ENCODE measurements at places on chromosomes 2 and 18.
A peak's percentile ranks its signal among the peaks of the same experiment; 100 is the strongest.

GRCh38 chr18:45243340-45244110, 371.8 kb upstream of the SLC14A2 start:
- DNase-seq, result no peak

- no peak for DNase-seq
Measured at GRCh38 chr2:160432633-160433032, 61.0 kb downstream of the RBMS1 start.

- DNase-seq, result no peak
Measured at GRCh38 chr2:238424313-238424700, 2.4 kb upstream of the ASB1 start.

DNA sequence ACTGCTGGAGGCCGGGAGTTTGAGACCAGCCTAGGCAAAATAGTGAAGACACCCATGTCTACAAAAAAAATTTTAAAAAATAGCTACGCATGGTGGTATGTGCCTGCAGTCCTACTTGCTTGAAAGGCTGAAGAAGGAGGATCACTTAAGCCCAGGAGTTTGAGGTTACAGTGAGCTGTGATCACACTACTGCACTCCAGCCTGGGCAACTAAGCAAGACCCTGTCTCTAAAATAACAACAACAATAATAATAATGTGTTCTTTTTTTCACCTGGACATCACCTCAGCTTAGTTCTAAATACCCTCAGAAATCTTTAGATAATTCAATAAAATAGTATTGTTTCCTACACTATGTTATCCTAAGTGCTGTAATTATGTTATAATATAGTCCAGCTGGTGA, 397.1 kb upstream of the ZNF804A start:
- no peak for DNase-seq

- no peak for DNase-seq
Measured at GRCh38 chr2:207155516-207156444, 10.0 kb downstream of the KLF7 start.

- no peak for DNase-seq
Measured at GRCh38 chr2:6944555-6944954, 27.3 kb downstream of the RNF144A start.

- DNase-seq, result no peak
Measured at GRCh38 chr2:191690327-191690726, 12.4 kb downstream of the NABP1 start.

DNA sequence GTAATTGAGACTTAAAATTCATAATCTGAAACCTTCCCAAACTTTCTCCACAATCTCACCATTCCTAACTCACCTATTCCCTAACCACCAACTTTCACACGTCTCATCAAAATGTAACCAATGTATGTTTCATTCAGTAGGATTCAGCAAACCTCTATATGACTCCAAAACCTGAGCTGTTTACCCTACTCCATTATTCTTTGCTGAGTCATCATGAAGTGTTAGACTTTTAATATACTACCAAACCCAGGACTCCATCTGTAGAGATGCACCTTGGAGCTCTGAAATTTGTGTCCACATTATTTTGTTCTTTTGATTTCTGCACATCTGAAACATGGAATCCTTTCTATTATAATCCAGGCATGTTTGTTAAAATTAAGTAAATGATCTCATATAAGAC, 727.0 kb upstream of the PIK3C3 start:
- no peak for DNase-seq

- DNase-seq, result no peak
Measured at GRCh38 chr2:65425276-65425675, 7.1 kb downstream of the SPRED2 start.

DNA sequence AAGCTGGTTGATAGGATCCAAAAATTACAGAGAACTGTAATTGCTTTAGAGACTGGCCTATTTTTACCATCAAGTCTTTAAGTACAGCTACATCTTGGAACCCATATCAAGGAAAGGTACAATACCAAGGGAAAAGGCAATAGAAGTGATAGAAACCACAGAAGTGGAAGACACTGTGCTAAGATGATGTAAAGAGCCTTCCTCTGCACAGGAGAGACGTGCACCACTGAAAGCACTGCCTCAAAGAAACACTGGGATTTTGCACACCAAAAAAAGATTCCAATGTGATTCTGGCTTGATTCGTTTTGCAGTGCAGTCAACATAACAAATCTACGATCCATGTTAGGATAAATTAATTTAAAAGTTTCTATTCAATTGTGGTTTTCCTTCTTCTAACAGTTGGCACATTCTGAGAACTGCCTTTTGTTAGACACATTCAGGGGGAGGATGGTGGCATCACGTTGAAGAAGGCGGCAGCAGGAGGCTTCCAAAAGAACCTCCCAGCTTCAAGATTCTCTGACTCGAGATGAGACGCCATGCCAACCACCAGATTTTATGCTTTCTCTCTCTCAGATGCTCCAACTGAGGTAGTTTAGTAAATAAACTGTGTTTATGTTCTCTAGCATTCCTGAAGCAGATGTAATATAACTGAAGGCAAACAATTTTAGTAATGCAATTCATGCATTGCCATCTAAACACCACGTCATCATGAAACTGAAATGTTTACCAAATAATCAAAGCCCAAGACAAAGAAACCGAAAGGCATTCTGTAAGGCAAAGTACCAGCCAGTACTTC, 102.9 kb downstream of the BCL2 start:
- no peak for DNase-seq

DNA sequence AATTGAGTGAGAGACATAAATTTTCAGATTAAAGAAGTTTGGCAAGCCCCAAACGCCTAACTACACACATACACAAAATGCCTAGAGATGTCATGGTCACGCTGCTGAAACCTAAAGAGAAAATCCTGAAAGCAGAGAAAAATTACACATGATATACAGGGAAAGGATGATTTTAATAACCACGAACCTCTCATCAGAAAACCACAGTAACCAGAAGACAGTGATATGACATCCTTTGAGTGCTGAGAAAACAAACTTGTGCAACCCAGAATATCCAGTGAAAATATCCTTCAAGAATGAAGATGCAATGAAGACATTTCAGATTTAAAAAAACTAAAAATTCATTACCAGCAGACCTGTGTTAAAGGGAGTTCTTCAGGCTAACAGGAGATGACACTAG, 122.4 kb upstream of the LMAN1 start:
- no peak for DNase-seq

DNA sequence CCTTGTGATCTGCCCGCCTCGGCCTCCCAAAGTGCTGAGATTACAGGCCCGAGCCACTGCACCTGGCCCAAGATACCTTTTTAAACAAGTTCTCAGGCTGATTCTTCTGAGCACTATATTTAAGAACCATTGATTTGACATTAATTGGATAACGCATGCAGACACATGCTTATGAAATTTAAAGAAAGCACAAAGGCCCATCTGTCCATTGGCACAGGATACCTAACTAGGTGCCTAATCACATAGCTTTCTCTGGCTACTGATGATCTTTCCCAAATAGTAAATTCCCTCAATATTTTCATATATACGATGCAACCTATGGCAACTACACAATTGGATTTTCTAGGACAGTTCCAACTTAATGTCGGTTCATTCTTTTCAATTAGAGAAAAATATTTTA, 62.5 kb upstream of the STAM2 start:
- no peak for DNase-seq

GRCh38 chr2:176129813-176130146, 275 bp downstream of the HOXD8 start:
- no peak for DNase-seq

- no peak for DNase-seq
Measured at GRCh38 chr18:5238371-5238976, 41.4 kb upstream of the AKAIN1 start.

DNA sequence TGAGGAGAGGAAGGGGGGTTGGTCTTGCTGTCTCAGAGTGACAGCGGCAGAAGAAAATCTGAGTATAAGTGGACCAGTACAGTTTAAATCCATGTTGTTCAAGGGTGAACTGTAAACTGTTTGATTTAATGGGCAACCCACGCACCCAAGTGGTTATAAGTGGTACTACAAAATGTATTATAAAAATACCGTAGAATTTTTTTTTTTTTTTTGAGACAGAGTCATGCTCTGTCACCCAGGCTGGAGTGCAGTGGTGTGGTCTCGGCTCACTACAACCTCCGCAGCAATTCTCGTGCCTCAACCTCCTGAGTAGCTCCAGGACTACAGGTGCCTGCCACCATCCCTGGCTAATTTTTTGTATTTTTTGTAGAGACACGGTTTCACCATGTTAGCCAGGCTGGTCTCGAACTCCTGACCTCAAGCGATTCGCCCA, 2.1 kb upstream of the CHCHD5 start:
- DNase-seq, result no peak

GRCh38 chr18:58438958-58439300, 190.0 kb downstream of the ALPK2 start:
- DNase-seq, result no peak

DNA sequence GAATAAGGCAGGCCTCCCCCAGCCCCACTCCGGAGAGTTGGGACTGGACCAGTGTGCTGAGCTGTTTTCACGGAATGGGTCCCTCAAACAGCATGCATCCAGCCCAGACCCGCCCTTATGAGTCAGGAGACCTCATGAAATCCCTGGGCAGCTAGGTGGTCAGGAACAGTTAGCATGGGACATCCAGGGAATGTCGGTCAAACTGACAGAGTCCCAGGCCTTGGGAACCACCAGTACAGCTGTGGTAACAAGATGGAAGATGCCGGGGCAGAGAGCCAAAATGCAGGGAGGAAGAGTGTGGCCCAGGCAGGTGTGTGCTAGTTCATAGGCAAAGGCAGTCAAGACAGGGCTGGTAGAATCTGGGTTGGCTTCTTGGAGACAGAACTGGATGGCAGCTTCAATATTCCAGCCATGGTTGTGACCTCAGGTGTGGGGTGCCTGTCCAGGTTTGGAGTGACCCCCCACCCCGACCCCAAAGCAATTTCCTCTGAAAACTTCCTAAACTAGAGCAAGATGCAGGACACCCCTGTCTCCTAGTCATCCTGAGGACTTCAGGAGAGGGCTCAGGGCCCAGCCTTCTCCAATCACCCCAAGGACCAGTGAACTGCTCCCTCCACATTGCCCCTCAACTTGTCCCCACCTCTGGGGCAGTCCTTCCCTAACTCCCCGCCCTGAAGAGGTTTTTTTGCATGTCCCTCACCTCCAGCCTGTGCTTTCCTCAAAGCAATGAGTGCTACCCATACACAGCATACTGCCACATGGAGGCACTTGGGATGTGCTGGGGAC, 46.5 kb downstream of the KCNIP3 start:
- DNase-seq, result no peak

DNA sequence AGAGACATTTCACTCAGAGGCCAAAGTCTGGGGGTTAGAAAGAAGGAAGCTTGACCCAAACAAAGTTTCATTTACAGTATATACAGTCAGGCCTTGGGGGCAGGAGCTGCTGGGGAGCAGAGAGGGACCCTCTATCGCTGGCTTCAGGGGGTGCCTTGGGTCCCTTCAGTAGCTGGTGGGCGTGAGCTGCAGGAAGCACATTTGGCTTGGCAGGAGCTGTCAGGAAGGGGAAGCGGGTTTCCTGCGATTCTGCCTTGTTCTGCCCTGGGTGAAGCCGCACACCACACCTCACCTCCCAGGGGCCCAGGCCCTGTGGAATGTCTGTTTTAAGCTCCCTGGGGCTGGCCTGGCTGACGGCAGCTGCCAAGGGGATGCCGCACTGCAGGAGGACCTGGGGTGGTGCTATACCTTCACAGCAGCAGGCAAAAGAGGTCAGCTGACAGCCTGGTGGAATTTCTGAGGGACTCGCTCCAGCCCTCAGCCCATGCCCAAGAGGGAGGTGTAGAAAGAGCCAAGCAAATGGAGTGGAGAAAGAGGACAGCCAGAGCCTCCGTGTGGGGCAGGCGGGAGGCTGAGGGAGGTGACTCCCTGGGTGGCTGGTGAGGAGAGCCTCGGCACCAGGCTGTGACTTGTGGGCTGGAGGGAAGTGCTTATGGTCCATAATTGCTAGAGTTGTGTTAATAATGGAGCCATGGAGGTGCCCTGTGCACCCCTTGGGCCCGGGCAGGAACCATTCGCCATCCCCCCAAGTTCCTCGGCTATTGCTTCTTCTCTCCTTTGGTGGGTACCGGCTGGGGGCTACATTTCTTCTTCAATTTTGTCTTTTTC, 43.9 kb downstream of the PSD4 start:
- no peak for DNase-seq

- DNase-seq, result peak; percentile 82
Measured at GRCh38 chr2:127371037-127371436, 16.7 kb downstream of the MAP3K2 start.

DNA sequence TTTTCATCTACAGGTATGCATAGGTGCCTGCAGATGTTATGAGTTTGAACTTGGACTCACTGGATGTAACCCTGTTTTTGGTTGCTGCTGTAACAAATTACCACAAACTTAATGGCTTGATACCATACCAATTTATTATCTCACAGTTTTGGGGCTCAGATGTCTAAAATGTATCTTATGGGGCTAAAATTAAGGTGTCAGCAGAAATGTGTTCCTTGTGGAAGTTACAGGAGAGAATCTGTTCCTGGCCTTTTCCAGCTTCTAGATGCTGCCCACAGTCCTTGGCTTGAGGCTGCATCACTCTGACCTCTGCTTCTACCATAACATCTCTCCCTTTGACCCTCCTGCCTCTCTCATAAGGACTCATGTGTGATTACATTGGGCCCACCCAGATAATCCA, 47.6 kb downstream of the POLE4 start:
- DNase-seq, result no peak

- DNase-seq, result no peak
Measured at GRCh38 chr2:106552921-106553320, 65.8 kb downstream of the CD8B2 start.

- no peak for DNase-seq
Measured at GRCh38 chr18:12659904-12660605, 2.1 kb upstream of the SPIRE1 start.

- DNase-seq, result peak; percentile 44
Measured at GRCh38 chr2:9753276-9753600, 90.0 kb upstream of the TAF1B start.

GRCh38 chr2:75705921-75706320, 4.8 kb downstream of the GCFC2 start:
- no peak for DNase-seq

GRCh38 chr2:36338827-36339145, 16.8 kb upstream of the CRIM1 start:
- DNase-seq, result no peak

DNA sequence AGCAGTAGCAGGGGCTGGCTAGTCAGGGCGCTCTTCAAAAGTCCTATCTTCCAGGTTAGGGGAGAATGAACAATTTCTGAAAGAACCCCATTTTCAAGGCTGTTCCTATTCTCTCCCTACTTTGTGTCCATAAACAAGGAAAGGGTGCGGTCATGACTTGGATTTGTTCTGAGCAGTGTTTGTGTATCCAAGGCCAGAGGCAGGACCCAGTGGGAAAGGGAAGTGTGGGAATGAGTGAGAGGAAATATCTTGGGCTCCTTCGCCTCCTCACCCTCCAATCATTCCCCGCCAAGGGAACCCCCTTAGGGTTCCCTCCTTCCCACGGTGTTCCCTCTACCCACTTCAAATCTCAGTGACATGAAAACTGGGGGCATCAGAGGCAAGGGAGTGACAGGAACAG, 25.5 kb upstream of the SPTBN1 start:
- no peak for DNase-seq

- DNase-seq, result no peak
Measured at GRCh38 chr2:205702576-205702975, 20.3 kb downstream of the NRP2 start.

DNA sequence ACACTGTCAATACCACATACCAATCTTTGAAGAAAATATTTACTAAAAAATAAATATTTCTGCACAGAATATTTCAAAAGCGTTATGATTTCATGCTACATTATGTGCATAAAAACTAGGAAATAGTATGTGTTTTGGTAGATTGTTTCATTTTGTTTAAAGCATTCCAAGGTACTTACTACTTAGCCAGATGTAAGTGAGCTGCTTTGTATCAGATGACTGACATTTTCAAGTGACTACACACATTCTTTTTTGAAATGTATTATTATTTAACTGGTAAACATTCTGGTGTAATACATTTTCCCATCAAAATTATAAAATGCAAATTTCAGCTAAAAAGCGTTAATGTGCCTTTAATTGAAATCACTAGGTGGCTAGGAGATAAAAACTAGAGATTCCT, 21.5 kb downstream of the GCA start:
- no peak for DNase-seq
